Globus pallidus (tissue), 1 donor: ENCODE measurements at places on chromosomes 13 and 19.
A peak's percentile ranks its signal among the peaks of the same experiment; 100 is the strongest.

DNA sequence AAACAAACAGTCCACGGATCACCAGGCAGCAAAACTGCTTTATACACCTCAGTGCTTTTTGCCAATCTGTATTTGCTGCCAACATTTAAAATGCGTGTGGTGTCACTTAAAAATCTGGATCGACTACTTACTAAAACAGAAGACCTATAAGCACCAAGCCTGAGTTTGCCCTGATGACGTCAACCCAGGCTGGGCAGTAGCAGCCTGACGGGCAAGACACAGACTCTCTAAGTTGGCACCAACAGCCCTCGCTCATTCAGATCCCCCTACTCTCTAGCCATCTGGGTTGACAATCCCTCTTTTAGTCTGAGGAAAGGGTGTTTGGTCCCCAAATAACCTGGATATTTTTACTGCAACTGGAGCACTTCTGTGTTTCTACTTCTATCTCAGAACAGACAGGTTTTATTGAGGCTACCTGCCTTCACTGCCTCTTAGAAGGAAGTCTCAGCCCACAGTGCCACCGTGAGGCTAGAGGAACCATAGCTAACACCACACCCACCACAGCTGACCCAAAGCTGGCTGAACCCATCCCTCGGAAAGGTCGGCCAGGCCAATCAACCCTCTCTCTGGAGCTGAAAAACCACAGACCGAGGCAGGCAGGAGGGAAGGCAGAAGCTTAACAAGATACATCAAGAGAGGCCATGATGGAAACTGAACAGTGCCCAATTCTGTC, 6.9 kb downstream of the SUGP2 start:
- DNase-seq, result no peak

- DNase-seq, result no peak
These were observed 575 bp downstream of the SMIM44 start for GRCh38 chr19:3482507-3483225.

DNA sequence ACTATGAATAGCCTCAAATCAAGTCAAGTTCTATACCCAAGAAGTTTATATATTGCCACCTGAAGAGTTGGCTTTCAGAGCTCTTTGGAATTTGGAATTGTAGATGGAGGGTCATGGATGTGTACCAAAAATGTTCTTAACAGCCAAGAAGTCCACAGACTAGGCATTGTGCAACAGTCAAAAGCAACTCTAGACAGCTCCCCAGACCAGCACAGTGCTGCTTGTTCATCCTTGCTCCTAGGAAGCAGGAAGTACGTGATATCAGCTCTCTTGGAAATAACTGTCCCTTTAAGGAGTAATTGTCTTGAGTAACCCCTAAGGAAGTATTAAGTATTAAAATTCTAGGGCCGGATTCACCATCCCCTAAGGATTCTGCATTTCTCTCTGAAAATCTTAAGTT, 30.7 kb upstream of the IL17D start:
- DNase-seq, result no peak

DNA sequence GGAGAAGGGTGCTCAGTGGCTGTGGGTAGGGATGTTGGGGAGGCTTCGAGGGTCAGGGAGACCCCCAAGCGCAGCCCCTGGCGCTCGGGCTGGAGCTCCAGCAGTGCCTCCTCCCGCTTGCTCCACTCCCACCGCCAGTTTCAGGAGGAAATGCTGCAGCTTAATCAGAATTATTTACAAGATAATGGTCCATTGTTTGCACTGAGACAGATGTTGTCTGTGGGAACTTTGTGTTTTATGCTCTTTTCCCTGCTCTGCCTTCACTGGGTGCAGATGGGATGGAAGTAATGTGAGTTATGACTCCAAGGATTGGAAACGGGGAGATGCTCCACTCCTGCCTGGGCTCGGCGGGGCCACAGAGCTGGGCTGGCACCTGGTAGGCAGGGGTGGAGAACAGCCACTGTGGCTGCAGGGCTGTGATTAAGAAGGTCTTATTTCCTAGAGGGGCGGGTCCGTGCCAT, 192.4 kb downstream of the ZNF536 start:
- peak; percentile 89 for DNase-seq

DNA sequence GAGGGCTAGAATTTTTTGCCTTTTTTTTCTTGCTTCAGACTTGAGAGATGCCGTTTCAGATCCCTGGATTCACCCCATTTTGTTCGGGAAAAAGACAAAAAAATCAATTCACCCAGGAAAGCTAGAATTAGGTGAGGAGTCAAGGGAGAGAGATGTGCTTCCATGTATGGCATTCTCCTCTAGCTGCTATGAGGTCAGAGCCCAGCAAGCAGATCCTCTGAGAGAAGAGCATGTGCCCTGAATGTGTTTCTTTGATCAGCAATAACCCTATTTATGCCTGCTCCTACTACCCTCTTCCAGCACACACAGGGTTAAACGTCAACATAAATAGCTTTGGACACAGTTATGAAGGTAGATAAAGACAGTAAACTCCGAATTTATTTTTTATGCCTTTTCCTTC, 53.6 kb downstream of the NDFIP2 start:
- DNase-seq, result no peak

- DNase-seq, result no peak
These were observed 611.4 kb downstream of the PCDH9 start for GRCh38 chr13:66618702-66619101.

GRCh38 chr19:39398297-39398864, 7.2 kb downstream of the MED29 start:
- DNase-seq, result no peak

DNA sequence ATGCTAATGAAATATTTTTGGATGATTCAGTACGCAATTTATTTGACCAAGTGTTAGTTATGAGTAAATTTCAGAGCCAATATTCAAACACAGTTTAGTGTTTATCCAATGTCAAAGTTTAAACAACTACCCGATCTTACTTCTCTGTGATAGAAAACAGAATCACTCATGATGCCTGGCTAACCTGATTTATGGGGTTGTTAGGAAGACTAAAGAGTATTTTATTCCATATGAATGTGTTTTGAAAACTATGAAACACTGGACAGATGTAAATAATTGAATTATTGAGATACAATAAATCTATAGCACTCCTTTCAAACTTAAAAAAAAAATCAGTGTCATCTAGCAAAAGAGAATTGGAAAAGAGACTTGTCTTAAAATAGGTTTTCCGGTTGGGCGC, 1181.8 kb downstream of the EFNB2 start:
- DNase-seq, result no peak

- DNase-seq, result peak; percentile 43
These were observed 501 bp downstream of the SIRT2 start for GRCh38 chr19:38898788-38899446.

- DNase-seq, result no peak
These were observed 729.0 kb downstream of the PCDH9 start for GRCh38 chr13:66501181-66501580.

GRCh38 chr19:9565900-9566705, 18.2 kb downstream of the ZNF121 start:
- DNase-seq, result no peak

DNA sequence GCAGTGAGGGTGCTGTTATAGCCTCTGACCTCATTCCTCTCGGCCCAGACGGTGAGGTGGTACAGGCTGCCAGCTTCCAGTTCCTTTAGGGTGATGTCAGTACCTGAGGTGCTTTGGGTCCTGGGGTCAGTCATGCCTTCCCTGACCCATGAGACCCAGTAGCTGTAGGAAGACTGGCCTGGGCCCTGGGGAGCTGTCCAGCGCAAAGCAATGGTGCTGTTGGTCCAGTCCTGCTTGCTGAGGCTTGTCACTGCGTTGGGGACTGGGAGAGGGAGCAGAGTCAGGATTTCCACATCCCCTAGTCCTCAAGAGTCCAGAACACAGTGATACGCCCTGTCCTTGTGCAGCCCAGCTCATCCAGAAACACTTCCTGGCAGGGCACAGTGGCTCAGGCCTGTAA, 10.7 kb downstream of the PTPRH start:
- DNase-seq, result no peak
